ENCODE measurements at places on chromosomes 5 and 9.

DNA sequence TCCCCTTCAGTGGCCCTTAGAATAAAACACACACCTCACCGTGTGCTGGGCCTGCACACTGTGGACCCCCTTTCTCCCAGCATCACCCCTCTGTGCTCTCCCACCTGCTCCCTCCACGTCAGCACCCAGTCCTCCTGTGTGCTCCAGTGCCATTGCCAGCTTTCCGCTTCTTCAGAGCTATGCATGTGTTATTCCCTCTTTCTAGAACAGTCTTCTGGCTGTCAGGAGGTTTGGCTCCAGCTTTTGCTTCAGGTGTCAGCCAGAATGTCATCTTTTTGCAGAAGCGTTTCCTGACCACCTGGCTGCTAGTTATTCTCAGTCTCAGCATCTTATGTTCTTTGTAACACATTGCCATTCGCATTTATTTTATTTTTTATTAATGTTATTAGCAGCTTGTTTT, 119.7 kb downstream of the TLE4 start:
- DNase-seq = no peak

- DNase-seq = no peak
Measured at GRCh38 chr5:4148009-4148408, 552.4 kb downstream of the IRX1 start.

DNA sequence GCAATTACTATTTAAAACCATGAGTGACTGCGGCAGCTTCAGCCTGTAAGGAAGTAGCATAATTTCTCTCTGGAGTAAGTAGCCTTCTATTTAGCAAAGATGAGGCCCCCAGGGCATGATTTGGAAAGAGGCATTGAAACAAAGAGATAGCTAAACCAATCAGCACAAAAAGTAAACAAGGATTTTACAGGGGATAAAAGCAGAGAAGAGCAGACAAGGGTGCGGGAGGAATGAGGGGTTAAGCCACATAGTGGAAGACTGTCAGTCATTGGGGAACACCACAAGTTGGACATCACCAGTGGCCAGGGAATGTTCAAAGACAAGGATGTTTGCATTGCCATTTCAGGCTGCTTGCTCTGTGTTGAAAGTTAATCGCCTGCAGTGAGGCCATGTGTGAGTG, 24.0 kb upstream of the C5orf63 start:
- no peak for DNase-seq

GRCh38 chr5:122182491-122182921, 53.2 kb downstream of the ZNF474 start:
- no peak for DNase-seq

- DNase-seq = no peak
Measured at GRCh38 chr5:178236126-178236525, 3.5 kb upstream of the PHYKPL start.

DNA sequence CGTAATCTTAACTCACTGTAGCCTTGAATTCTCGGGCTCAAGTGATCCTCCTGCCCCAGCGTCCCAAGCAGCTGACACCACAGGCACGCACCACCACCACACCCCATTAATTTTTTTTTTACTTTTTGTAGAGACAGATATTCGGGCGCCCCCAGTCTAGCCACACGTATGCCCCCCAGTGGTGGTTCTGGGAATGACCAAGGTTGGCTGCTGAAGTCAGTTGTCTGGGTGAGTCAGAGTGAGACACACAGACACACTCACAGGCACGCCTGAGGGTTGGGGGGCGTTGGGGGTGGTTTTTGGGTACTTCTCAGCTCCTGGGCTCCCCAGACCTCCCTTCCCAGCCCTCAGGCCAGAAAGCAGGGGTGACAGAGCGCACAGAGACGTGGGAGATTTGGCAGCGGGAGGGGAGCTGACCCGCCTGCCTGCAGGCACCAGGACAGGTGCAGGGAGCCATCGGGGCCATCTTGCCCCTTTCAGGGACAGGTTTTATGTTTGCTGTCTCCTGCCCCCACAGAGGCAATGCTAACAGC, 4.2 kb upstream of the ENTPD8 start:
- peak; percentile 87 for DNase-seq

- no peak for DNase-seq
Measured at GRCh38 chr5:39314591-39314990, 49.7 kb downstream of the C9 start.

GRCh38 chr9:135075234-135076142, 12.0 kb upstream of the OLFM1 start:
- DNase-seq = no peak

DNA sequence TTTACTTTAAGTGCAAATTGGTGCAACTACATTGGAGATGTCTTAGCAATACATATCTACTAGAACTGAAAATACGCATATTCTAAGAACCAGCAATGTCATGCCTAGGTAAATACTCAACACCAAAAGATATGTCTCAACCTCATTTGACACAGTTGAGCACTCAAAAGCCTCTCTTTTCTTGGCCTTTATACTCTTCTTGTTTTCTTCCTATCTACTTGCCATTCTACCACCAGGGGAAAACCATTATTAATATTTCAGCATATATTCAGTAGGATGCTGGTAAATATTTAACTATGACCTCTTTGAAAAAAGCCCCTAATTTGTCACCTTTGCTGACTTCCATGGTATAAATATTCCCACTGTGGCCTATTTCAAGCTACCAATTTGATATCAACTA, 443.8 kb downstream of the LRRC70 start:
- no peak for DNase-seq

DNA sequence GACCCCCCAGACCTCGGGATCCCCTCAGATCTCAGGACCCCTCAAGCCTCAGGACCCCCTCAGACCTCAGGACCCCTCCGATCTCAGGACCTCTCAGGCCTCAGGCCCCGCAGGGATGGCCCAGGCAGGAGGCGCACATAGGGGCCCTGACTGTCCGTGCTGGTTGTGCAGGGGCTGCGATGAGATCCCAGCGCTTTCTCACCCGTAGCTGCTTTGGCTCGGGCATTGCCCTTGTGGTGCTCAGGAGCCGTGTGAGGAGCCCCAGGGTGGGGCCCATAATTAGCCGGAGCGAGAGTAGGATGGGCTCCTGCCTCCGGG, 680 bp upstream of the LPCAT1 start:
- DNase-seq = no peak

DNA sequence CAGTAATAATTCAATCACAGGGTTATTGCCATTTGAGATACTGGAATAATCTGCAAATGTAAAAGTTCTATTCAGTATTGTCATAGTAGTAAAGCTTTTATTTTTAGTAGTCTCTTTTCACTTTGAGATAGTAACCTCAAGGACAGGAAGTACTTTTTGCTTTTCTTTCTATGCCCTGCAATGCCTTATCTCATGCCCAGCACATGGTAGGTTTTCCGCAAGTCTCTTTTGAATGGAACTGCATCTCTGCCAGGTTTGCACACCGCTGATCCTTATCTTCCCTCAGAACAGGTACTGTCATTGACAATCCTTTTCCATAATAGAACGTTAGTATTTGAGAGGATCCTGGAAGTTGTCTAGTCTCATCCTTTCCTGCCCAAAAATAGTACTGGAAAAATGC, 91.8 kb upstream of the IFNK start:
- DNase-seq = no peak

DNA sequence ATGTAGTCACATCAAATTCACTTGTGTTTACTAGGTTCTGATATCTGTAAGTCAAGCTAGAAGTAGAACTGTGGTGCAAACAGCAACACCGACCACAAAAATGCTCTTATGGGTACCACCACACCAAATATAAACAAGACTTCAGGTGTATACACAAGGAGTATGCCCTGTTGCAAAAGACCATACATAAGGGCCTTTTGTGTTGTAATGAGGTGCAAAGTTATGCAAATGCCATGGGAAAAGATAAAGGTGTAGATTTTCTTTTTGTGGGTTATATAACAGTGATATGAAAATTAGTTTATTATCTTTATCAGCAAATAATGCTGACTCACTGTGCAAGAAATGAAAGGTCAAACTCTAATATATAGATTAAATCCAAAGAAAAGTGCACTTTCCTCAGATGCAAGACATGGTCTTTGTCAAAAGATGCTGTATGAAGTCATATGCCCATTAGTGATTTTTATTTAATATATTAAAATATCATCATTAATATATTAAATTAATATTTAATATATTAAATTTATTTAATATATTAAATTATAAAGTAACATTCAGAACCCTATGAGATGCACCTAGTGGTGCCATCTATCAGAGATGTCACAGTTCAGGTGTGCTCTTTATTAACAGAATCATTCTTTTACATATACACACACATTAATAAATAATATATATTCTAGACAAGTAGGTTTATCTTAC, 26.7 kb upstream of the ALDH1A1 start:
- DNase-seq = no peak

- no peak for DNase-seq
Measured at GRCh38 chr9:76136986-76137385, 246.5 kb downstream of the PCSK5 start.

DNA sequence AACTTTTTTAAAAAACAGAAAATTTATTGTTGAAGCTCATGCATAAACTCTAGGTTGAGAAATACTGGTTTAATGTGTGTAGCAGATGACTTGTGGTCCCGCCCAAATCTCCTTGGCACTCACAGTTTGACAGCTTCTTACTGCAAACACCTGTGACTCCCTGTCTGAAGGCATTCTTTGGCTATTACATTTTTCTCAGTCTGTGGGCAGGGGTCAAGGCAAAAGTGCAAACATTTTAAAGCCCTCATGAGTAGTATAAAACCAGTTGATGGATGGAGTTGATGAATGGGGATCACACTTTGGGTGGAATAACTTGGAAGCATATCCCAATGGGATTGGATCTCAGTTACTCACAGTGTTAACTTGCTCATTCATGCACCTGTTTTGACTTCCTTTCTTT, 1007.0 kb upstream of the NUDT12 start:
- DNase-seq = no peak

DNA sequence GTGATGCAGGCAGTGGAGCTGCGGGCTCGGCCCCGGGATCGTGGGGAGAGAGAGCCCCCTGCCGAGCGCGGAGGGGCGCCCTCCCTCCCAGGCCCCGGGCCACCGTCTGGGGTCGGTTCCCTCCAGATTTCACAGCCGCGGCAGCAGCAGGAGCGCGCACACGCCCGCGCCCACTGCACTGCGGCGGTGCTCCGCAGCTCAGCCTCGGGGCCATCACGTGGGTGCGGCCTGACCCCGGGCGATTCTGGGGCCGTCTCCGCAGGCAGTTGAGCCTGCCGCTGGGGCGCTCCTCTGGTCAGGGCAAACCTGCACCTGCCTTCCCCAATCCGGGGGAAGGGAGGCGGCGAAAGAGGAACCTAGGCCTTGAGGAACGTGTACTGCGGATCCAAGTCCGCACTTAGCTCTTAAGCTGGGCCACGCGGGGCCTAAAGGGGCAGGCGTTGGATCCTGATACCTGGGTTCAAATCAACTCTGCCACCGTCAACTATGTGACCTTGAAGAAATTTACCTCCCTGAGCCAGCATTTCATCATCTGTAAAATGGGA, 9.4 kb upstream of the DELE1 start:
- DNase-seq = peak; percentile 66

DNA sequence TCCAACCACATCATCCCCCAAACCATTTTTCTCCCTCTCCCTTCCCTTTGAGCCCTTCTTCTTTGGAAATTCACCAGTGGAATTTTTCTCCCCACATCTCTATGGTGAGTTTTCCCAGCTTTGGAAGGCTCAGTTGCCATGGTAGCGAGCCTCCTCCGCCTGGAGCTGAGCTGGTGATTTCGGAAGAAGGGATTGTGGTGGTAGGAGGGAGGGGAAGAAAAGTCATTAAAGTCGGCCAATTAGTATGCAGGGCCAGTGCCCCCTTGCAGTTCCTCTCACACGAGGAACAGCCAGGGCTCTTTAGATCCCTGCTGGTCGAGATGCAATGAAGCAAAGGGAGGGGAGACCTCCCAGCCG, 322.0 kb downstream of the NTRK2 start:
- no peak for DNase-seq

DNA sequence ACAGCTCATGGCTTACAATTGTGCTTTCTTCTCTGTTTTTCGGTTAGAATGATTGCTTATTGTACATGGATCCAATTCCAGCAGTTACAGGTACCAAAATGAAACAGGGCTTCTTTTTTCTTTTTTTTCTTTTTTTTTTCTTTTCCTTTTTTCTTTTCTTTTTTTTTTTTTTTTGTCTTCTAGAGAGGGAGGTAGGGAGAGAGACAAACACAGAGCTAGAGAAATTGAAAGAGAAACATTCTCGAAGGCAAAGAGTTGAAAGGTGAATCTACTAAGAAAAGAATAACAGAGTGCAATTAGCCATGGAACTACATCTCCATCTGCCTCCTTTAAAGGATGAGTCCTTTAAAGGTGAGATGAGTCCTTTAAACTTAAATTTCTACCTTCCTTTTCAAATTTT, 1.0 kb upstream of the EDIL3 start:
- no peak for DNase-seq

- DNase-seq = no peak
Measured at GRCh38 chr9:17088566-17088965, 46.3 kb upstream of the CNTLN start.

DNA sequence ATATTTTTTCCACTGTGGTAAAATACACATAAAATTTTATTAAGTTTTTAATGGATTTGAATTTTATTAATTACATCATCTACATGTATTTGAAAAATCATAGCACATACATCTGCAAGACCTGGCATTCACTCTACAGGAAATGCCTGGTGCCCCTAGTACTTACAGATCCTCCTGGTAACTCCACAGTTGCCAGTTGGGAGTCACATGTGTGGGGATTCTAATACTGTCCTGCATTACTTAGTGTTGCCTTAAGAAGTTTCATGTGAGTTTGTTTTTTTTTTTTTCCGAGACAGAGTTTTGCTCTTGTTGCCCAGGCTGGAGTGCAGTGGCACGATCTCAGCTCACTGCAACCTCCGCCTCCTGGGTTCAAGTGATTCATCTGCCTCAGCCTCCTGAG, 18.1 kb downstream of the KDM3B start:
- DNase-seq = no peak

GRCh38 chr5:96962540-96962991, 26.7 kb downstream of the LNPEP start:
- no peak for DNase-seq

GRCh38 chr9:14057368-14058324, 256.3 kb downstream of the NFIB start:
- DNase-seq = no peak

- DNase-seq = no peak
Measured at GRCh38 chr5:14895301-14895700, 23.7 kb upstream of the ANKH start.

DNA sequence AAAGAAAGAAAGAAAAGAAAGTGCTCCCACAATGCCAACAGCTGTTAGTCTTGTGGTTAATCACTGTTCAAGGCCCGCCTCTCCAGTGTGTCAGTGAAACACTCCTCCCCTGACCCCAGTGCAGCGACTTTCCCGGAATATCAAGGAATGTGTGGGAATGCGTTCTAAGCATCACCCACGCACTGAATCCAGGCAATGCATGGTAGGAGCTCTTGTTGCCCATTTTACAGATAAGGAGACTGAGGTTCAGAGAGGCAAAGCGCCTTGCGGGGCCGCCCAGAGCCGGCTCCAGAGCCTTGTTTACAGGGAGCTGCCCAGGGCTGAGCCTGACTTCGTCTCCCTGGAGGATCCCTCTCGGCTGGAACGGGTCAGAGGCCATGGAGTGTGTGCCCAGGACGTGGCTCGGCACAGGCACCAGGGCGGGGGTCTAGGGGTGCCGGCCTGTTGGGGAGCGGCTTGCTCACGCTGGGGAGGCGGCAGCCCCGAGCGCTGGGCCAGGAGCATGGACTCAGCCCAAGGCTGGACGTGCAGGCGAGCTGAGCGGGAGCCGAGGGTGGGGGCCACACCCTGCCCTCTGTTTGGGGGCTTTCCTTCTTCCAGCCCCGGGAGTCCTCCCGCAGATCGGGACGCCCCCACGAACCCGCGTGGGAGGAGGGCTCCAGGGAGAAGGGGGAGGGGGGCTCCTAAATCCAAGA, 823 bp downstream of the ST6GALNAC6 start:
- peak; percentile 50 for DNase-seq

Data from GM10248 (cell line).